ENCODE measurements at places on chromosomes 6 and 20. TPM values are rescaled to one million over a fixed set of nuclear protein-coding genes. Genes with fewer than 3 reads are reported as not detected.

The PARD6B gene
- total RNA-seq, result 3.5 TPM

The MLN gene
- total RNA-seq, result not detected

The WFDC12 gene
- total RNA-seq, result not detected

The CAPN11 gene
- total RNA-seq, result not detected

The C6orf52 gene
- total RNA-seq, result 1.5 TPM

The ETV7 gene
- 0.22 TPM for total RNA-seq

Measured in uterine smooth muscle cell (primary cell).